ENCODE measurements at places on chromosomes 1 and 21.
A peak's percentile ranks its signal among the peaks of the same experiment; 100 is the strongest.

DNA sequence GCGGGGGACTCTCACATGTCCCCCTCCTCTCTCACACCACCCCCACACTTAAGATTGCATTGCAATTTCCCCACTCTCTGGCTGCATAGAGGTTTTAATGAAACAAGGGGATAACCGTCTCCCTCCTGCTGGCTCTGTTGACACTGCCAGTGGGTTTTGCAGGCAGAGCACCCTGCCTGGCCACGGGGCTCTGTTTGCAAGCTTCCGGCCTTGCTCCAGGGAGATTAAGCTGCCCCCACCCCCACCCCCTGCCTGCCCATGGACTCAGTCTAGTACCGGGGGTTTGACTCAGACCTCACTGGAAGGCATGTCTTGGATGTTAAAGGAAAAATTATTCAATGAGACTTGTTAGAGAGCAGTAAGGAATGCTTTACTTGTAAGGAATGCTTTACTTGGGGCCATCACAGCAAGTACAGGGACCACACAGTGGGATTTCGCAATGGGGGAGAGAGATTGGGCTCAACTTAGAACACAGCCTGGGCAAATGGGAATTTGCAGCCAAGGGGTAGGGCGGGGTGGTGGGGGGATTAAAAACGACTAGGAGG lies 101.0 kb downstream of the AJAP1 start:
- no peak for DNase-seq

- no peak for DNase-seq
These were observed 14.6 kb upstream of the TENT5C start for GRCh38 chr1:117591252-117591651.

- peak; percentile 21 for DNase-seq
These were observed 25.3 kb downstream of the ADAM30 start for GRCh38 chr1:119870917-119871596.

DNA sequence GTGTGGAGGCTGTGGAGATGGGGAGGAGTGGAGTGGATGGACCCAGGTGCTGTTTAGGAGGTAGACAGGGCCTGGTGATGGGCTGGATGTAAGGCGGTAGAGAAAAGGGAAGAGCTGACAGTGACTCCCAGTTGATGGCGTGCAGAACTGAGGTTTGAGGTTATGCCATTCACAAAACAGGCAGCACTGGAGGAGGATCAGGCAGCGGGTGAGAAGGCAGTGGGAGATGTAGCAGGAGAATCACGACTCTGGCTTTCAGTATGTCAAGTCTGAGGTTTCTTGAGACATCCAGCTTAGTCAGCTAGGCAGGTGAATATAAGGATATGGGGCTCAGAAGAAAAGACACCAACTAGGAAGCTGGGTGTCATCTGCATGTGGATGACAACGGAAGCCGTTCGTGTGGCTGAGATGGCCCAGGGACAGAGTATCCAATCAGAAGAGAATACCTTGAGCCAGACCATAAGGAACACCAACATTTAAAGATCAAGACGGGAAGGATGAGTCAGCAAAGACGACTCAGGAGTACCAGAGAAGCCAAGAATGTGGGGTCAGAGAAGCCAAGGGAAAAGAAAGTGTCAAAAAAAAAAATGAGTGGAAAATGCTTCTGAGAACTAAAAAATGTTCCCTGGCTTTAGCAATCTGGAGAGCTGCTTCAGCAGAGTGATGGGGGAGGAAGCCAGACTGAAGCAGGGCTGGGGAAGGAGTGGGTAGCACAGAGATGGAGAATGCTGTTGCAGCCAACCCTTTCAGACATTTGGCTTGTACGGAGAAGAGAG lies 15.2 kb downstream of the LRRN2 start:
- DNase-seq, result no peak

- no peak for DNase-seq
These were observed 173.0 kb upstream of the PALMD start for GRCh38 chr1:99472893-99473292.

GRCh38 chr1:68174738-68175113 lies 57.6 kb downstream of the WLS start:
- DNase-seq, result no peak

- no peak for DNase-seq
These were observed 126.2 kb downstream of the TLR5 start for GRCh38 chr1:223016890-223017289.

DNA sequence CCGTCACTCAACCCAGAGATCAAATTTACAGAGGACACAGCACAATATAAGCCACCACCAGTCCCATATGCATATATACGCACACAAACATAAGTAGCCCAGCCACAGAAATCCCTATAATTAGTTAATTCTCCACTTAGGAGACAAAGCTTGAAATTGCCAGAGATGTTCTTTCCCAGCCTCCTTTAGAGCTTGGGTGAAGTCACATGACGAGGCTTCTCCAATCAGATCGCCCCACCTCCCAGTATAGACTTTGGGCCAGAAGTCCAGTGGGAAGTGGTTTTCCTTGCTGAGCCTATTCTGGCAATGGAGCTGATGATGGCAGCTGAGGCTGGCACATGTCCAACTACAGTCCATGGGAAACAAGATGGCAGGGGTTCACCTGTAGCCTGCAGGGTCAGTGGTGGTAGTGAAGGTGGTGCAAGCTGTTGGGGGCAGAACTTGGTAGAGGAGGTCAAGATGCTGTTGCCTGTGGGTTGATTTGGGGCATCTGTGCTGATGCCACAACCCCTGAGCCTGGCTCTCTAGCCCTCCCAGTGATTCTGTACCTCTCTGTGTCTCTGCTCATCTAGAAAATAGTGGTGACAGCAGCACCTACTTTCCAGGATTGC lies 535.9 kb downstream of the MATN1 start:
- no peak for DNase-seq

- DNase-seq, result no peak
These were observed 770 bp upstream of the RC3H1 start for GRCh38 chr1:174022976-174023277.

DNA sequence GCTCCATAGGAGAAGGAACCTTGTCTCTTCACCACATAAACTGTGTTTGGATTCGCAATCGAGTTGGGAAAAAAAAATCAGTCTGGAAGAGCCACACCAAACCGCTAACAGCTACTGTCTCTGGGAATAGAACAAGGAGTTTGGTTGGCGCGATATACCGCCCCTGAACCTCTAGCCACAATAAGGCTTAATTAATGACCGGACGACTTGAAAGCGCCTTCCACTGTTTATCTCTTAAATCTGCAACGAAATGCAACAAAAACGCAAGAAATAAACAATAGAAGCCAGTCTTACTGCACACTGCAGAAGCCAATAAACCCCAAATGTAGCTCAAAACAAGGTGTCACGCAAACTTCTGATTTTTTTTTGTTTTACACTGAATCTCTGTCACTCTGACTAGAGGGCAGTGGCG lies 10.9 kb downstream of the BTBD19 start:
- no peak for DNase-seq
